ENCODE measurements at places on chromosomes 2 and 18.

GRCh38 chr2:99805930-99806476, 316.2 kb upstream of the REV1 start:
- no peak for DNase-seq

DNA sequence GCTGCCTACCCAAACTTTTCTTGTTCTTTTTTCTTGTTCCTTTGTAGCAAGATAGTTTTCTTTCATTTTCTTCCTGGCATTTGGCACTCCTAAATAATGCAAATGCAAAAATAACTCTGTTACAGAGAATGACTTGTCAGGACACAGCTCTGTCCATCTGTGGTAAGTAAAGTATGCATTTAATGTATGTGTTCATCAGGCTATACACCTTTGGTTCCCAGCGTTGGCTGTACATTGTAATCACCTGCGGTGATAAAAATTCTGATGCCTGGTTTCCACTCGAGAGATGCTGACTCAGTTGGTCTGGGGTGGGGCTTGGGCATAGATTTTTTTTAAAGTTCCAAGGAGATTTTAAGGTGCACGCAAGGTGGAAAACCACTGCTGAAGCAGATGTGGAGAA, at the start of gene SERPINB13:
SERPINB13 (plus strand) TSS at position 378 of the 400 bp plus-strand sequence. CDS start 1,325 bp downstream, outside the sequence.
- DNase-seq, result no peak

- DNase-seq, result no peak
Observed at GRCh38 chr18:36685580-36685979, 143.2 kb downstream of the TPGS2 start.

- no peak for DNase-seq
Observed at GRCh38 chr2:112957511-112957910, 20.3 kb upstream of the IL36G start.

GRCh38 chr2:46277431-46278190, 19.6 kb upstream of the EPAS1 start:
- DNase-seq, result no peak

DNA sequence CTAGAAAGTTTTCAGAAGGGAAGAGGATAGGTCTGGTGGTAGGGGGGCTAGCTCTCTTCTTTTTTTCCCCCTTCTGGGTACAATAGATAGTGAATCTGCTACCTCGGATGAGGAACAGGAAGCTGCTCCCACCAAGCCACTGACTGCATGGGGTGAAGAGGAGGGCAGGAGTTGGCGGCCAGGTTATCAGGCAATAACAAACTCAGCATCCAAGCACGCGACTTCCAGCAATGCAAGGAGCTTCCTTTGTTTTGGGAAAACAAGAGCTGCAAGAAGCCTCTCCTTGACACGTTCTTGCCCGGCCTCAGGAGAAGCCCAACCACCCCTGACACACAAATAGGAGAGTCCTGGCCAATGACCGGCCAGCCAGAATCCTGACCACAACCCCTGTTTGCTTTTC, 32.2 kb downstream of the NHEJ1 start:
- no peak for DNase-seq

DNA sequence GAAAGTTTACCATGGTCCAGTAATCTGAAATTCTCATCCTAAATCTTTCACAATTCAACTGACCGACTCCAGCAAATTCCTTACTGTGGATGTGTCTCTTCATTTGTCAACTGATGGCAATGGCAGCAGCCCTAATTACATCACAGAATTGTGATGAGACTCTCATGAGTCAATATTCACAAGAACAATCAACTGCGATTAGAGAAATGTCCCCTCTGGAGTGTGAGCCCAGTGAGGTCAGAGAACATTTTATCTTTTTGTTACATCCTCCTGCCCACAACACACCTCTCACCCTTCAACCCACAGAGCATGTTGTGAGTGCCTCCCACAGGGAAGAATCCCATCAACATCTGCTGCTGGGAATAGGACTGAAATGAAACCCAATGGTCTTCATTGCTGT, 73.6 kb downstream of the CD226 start:
- no peak for DNase-seq

DNA sequence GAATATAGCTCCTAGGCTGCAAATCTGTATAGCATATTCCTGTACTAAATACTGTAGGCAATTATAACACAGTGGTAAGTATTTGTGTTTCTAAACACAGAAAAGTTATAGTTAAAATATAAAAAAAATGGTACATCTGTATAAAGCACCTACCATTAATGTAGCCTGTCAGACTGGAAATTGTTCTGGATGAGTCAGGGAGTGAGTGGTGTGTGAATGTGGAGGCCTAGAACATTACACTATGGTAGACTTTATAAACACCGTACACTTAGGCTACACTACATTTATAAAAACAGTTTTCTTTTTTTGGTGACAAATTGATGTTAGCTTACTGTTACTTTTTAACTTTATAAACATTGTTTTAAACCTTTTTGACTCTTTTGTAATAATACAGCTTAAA, 226.3 kb downstream of the CCDC85A start:
- no peak for DNase-seq

DNA sequence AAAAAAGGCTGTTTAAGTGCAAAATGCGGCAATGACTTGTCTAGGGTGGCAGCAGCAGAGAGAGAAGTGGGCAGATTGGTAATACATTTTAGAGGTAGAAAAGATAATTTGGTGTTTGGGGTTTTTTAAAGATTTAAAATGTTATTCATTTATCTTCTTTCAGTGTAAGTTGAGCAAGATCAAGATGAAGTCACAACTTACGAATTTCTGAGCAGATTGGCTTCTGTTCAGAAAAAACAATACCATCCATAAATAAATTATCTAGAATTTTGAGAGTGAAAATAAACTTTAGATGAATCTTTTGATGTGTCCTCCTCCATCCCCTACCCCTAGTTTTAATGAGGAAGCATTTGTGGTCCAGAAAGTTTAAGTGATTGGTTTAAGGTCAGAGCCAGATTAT, 47.9 kb upstream of the FAM171B start:
- DNase-seq, result no peak

DNA sequence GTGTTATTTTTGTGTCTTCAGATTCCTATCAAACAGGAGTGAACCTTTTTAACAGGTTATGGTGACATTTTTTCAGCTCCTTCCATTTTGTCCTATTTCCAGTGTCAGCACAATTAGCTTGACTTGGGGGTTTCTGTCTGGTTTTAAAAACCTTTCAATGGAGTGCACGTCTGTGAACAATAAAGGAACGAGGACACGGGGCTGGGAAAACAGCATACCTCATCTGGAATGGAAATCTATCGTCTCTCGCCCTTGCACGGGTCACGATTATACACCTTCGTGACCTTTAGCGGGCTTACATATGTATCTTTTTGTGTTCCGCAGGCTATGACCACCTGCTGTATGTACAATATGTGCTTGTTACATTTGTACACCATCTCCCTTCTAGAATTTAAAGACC, 2.3 kb upstream of the ZNF532 start:
- DNase-seq, result no peak

- no peak for DNase-seq
Observed at GRCh38 chr2:73503992-73504570, 118.4 kb downstream of the ALMS1 start.

DNA sequence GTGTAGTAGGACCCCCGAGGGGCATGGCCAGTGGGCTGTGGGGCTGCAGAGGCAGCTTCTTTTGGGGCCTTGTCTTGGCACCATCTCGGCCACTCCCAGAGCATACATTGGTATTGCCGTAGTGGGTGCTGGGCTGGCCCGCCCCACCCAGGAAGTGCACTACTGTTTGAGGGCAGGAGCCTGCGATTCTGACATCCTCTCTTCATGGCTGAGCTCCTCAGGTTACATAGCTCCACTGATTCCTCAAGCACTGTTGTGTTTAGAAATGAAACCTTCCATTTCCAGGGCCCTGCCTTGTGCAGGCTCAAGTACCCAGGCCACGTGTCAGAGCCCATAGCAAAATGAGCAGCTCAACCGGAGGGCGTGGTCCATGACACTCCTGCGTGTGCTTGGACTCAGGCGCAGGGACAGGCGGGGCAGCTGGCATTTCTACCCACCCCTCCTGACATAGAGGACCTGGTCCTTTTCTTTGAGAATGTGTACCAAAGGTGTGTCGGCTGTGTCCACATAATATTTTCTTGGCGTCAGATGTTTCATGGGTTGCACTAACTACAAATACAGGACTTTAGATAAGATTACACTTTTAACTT, 67.9 kb downstream of the DGKD start:
- peak; percentile 34 for DNase-seq

GRCh38 chr2:221429741-221430491, 142.2 kb downstream of the EPHA4 start:
- no peak for DNase-seq

GRCh38 chr2:172031536-172031935, 31.8 kb downstream of the METAP1D start:
- no peak for DNase-seq

GRCh38 chr2:240629619-240629967, 4.3 kb downstream of the GPR35 start:
- no peak for DNase-seq

DNA sequence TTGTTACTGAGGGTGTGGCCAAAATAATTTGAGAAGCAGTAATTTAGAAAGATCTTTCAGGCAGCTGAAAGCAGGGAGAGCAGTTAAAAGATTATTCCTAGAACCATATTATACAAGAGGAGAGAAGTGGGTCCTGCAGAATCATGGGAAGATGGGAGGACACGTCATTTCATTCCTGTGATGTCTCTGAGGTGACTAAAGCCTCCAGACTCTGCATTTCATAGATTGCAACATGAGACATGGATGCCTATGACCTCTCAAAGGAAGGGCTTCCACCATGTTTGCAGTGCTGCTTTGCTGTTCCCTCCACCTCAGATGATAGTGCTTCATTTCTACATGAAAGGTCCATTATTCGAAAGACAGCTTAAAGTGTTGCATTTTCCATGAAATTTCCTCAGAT, 788.4 kb downstream of the TSN start:
- DNase-seq, result no peak

All from activated naive CD4-positive, alpha-beta T cell treated with anti-CD3 and anti-CD28 coated beads, Interleukin-2, amount 50 U/mL, for 72 hours (primary cell).